ENCODE measurements at places on chromosomes 1 and 21.

DNA sequence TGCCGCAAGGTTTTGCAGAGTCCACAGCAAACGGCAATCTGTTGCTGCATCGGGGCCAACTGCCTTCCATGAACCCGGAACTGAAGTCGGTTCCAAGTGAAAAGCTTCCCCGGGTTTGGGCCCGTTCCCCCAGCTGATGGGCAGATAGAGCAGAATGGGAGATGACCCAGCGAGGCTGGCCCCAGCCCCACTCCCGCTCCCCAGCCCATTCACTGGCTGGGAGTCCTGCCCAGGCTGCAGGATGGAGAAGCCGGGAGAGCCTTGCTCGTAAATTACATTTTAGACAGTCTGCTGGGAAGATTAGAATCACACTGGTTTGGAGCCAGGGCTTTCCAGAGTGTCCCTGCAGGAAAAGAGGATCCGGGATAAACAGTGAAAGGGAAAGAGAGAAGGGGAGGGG lies 31.6 kb upstream of the PAX7 start:
- no peak for DNase-seq

GRCh38 chr1:39659538-39659937 lies 12.4 kb downstream of the NT5C1A start:
- no peak for DNase-seq

DNA sequence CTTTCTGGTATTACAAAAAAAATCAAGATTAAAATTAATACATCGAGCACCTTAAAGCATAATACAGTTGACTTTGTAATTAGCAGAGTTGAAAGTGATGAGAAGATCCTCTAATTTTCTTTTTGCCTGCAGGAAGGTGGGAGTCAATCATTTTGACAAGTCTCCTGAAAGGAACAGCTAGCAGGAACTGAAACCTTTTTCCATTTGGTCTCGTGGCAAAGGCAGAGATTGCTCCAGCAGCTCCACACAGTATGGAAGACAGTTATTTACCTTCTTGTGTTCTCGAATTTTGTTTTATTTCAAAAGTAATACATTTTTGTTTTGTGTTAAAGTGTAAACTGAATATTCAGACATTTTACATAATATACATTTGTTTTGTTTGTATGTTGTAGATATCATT lies 7.7 kb downstream of the S100PBP start:
- no peak for DNase-seq

- DNase-seq, result no peak
Observed at GRCh38 chr1:61102041-61102440, 19.7 kb downstream of the NFIA start.

- DNase-seq, result no peak
Observed at GRCh38 chr1:39632323-39632681, 7.1 kb downstream of the HEYL start.

GRCh38 chr1:244022311-244022710 lies 28.8 kb upstream of the ZBTB18 start:
- DNase-seq, result no peak

GRCh38 chr1:186375929-186376319 lies 286 bp downstream of the ODR4 start:
- no peak for DNase-seq

DNA sequence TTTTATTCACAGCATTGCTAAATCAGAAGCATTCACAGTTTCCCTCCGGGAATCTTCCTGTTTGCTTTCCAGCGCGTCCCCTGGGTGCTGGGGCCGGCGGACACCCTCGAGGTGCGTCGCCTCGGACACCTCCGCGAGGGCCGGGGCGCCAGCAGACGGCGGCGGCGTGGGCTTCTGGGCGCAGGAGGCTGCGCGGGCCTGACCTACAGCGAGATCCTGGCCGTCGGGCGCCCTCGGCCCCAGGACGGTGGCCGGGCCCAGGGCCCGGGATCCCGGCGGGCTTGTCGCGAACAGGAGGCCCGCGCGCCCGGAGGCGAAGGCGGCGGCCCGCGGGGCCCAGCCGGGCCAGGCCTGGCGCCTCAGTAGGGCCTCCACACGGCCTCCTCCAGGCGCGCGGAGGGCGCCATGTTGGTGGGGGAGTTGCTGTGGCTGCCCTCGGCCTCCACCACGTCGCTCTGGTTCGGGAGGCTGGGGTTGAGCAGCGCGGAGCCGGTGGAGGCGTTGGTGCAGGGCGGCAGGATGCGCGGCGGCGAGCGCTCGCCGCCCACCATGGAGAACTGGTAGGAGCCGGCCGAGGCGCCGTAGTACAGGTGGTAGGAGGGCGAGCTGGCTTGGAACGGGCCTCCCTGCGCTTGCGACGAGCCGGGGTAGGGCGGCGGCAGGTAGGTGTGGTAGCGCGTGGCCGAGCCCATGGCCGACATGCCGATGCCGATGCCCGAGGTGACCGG lies 123.1 kb downstream of the CLIC6 start:
- no peak for DNase-seq

DNA sequence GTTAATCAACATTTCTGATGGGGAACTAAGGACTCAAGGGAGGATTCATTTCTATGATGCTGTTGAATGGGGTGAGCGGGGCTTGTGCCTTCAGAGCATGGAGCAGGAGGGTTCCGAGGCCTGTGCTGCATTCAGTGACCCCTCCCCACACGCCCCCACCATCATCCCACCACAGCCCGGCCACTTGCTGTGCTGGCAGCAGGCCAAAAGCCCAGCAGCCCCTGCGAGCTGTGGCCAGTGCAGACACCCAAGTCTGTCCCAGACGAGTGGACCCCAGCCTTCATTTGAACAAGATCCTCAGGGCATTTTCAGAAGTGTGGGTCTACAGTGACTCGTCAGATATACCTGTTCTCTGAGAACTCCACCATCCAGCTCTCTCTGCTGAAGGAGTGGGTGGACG lies 242.0 kb downstream of the GRIK3 start:
- DNase-seq, result no peak

DNA sequence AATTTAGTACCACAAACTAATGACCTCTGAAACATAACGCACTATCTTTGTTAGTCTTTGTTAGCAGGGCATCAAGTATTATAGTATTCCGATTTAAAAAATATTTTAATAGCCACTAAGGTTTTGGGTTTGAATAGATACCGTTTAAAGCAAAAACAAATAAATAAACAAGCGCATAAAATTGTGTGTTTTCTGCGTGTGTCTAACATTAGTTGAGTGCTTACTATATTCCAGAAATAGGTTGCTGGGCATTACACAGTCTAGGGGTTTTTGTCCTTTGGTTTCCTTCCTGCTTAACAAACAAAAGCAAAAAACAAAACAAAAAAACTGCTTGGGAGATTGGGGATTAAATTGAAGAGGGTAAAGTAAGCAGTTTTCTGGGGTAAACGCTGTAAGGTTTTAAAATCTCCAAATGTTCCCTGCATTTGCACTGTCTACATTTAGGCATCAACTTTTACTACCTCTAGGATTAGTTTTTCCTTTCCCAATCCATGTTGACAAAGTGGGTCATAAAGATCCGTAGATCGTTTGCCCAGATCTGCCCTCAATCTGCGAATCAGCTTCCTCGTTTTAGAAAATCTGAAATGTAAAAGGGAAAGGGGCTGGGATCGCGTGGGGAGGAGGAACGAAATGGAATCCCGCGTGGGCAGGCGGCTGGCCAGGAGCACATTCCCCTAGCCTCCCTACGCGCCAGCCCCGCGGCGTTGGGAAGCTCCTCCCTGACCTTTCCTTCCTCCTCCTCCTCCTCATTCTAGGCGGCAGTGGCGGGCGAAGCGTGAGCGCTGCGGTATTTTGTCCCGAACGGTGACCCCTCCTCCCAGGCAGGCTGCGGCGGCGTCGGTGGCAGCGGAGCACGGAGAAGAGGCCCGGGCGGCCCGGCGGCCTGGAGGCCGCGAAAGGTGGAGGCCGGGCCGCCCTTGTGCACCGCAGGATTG lies at the start of gene KCTD3:
KCTD3 (plus strand) TSS at position 749 of the 935 bp plus-strand sequence. CDS start 382 bp downstream, outside the sequence.
- DNase-seq, result peak; percentile 7

DNA sequence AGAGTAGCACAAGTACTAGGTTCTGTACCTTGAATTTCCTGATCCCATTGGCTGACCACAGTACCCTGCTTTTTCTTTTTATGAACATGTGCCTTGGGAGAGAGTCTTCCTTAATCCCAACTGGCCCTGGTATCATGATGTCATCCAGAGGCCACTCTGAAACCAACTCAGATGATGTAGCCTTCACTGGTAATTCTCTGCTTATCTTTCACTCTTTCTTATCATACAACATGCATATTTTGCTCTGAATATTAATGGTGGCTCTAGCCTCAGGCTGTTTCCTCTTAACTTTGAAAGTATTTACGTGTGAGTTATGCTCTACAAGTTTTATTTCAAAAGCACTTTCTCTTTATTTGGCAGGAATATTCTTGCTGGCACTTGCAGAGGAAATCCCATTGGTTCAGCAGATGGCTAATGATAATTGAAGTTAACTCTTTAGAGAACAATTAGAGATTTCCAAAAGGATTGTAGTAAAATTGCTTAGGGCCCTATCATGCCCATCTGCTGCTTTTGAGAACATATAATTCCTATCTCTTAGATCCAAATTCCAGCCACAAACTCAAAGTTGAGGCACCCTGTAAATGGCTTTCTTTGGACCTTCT lies 86.1 kb downstream of the PTGER3 start:
- no peak for DNase-seq

GRCh38 chr21:35587841-35588380 lies 472.4 kb downstream of the SETD4 start:
- DNase-seq, result no peak

DNA sequence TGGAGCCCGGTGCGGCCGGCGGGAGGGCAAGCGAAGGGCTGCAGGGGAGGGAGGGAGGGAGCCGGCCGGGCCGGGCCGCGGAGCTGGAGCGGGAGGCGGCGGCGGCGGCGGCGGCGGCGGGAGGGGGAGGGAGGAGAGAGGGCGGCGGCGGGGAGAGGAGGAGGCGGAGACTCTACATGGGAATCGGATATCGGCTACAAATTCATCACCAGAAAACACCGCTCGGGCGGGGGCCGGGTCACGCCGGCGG lies at the start of gene AKT3:
AKT3 (minus strand) TSS at position 42 of the 250 bp plus-strand sequence. CDS start 7,073 bp downstream, outside the sequence.
- no peak for DNase-seq

DNA sequence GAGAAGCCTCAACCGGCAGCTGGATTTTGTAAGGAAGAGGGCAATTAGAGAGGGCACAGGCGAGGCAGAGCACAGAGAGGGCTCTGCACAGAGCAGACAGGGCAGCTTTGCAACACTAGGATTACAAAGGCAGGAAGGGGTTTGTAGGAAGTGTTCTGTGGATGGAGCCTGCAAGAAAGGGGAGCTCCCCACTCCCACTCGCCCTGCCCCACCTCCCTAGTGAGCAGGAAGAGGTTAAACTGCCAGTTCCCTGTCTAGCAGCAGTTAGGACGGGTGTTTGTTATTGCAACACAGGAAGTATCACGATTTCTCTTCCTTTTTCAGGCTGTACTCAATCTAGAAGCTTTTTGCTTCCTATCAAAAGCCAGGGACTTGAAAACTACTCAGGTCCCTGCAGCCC lies 63.3 kb upstream of the LRRC8D start:
- DNase-seq, result no peak

DNA sequence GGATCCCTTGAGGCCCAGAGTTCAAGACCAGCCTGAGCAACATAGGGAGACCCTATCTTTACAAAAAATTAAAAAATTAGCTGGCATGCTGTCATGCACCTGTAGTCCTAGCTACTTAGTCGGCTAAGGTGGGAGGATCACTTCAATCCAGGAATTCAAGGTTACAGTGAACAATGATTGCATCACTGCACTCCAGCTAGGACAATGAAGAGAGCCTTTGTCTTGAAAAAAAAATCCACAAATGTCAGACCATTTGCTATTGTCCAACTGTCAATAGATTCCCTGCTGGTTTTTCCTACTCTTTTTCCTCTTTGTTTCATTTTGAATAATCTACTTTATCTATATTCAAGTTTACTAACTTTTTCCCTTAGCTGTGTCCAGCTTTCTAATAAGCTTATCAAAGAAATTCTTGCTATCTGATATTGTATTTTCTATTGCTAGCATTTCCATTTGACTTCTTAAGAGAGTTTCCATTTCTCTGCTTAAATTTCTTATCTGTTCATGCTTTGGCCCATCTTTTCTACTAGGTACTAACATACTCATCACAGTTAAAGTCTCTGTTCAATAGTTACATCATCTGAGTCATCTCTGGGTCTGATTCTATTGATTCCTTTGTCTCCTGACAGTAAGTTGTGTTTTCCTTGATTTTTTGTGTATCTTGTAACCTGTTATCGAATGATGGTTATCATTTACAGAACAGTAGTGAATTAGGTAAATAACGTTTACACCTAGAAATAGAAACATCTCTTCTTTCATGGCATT lies 14.8 kb downstream of the MT1HL1 start:
- no peak for DNase-seq

- DNase-seq, result no peak
Observed at GRCh38 chr1:224852901-224853568, 76.4 kb upstream of the DNAH14 start.

GRCh38 chr1:205273551-205273982 lies 45.8 kb downstream of the TMCC2 start:
- DNase-seq, result peak; percentile 81

GRCh38 chr1:247638781-247639180 lies 33.4 kb downstream of the OR2G3 start:
- DNase-seq, result no peak

GRCh38 chr21:37341254-37341960 lies 25.2 kb upstream of the DYRK1A start:
- no peak for DNase-seq

DNA sequence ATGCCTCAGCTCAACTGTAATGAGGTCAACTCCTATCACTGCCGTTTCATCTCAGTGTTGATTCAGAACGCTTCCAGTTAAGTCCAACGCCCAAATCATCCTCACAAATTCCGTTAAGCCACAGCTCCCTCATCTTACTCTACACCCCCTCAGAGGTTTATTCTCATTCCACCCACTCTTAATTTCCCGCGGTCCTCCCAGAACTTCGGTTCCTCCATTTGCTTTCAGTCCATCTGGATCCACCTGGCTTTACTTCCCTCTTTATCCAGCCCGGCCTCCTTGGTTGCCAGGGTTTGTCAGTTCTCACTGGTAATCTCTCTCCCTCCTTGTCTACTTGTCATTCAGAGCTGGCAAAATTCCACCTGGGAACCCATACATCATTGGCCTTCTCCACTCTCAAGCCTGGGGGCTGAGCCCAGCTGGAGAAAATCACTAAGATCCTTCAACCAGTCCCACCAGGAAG lies 51.3 kb upstream of the RUNX1 start:
- DNase-seq, result no peak

GRCh38 chr1:102732927-102733326 lies 375.4 kb downstream of the COL11A1 start:
- DNase-seq, result no peak

GRCh38 chr1:83619170-83619896 lies 379.6 kb downstream of the TTLL7 start:
- no peak for DNase-seq

Measured in activated T-cell treated with anti-CD3 and anti-CD28 coated beads for 4 hours (primary cell).